Right hindlimb (tissue), 1 donor: ENCODE measurements at places on chromosomes 6 and 20.
A peak's percentile ranks its signal among the peaks of the same experiment; 100 is the strongest.

- no peak for DNase-seq
These were observed 1121.7 kb upstream of the MAP3K7 start for GRCh38 chr6:91708534-91708933.

DNA sequence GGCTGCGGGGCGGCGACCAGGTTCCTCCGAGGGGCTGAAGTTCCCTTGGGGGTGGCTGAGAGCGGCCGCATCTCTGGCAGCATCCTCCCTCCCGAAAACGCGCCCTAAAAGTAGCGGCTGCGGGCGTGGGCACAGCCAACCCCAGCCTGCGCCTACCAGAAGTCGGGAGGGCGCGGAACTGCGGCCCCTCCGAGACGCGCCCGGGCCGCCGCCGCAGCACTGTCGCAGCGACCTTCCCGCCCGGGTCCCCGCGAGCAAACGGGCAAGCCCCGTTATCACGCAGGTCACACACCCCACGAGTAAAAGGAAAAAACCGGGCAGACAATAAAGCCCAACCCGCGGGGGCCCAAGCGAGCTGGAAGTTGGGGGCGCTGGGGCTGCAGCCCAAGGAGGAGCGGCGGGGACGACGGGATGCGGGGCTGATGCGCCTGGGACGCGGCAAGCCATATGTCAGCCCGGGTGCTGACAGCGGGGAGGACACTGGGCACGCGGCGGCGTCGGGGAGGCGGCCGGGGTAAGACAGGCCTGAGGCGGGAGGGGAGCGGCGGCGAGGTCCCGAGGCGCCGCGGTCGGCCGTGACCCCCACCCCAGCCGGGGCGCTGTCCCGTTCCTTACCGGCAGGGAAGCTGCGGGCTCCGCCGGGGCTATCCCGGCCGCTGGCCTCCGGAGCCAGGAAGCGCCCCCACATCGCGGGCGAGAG lies 659 bp downstream of the CEP85L start:
- peak; percentile 74 for DNase-seq

DNA sequence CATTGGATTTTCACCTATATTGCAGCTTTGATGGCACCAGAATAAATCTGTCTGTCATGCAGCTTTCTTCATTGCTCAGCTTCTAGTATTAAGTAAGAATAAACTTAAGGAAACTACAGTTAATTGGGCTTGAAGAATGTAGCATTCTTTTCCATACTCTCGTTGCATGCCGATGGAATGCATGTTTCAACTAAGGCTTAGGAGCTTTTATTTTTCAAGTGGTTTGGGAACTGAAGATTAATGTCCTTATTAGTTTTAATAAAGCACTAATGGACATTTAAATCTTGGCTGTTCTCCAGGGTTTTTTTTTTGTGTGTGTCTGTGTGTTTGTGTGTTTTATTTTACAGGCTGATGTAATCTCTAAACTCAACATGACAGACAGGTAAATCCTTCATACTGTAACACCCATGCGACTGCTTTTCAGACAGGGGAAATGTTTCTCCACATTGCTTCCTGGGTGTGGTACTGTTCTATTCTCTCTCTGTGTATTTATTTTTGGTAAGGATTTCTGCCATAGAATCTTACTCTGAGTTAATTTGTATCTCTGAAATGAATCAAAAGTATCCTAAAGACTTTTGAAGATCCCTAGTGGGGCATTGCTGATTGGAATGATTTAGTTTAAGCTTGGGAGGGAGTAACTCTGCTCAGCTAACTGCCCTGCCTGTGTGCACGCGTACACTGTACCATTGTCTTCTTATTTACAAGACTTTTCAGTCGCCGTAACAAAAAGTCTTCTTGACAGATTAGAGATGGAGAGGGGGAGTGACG lies 38.0 kb downstream of the SLC9A8 start:
- DNase-seq, result no peak

DNA sequence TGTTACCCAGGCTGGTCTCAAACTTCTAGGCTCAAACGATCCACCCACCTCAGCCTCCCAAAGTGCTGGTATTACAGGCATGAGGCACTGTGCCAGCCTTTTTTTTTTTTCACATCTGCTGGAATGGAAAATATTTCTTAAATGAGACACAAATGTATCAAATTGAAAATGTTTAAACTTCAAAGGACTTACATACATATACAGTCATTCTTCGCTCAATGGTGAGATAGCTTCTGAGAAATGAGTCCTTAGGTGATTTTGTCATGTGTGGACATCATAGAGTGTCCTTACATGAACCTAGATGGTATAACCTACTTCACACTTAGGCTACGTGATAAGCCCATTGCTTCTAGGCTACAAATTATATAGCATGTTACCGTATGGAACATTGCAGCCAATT lies 43.1 kb downstream of the MICA start:
- no peak for DNase-seq

DNA sequence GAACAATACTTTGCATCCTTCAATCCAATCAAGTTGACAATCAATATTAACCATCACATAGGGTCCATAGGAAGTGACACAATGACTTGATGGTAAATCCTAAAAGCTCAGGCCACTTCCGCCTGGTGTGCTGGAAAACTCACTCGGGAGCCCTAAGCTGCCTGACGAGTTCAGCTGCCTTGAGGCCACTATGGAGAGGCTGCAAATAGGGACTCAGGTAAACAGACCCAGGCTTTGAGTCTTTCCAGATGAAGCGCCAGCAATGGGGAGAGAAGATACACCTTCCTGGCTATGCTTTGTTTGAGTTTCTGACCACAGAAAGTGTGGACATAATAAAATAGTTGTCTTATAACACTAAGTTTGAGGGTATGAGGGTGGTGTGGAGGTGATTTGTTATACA lies 112.6 kb downstream of the GPR63 start:
- no peak for DNase-seq

- no peak for DNase-seq
These were observed 403.4 kb downstream of the HDGFL1 start for GRCh38 chr6:22972771-22973170.

- DNase-seq, result no peak
These were observed 220.8 kb downstream of the OGFRL1 start for GRCh38 chr6:71509191-71510005.

DNA sequence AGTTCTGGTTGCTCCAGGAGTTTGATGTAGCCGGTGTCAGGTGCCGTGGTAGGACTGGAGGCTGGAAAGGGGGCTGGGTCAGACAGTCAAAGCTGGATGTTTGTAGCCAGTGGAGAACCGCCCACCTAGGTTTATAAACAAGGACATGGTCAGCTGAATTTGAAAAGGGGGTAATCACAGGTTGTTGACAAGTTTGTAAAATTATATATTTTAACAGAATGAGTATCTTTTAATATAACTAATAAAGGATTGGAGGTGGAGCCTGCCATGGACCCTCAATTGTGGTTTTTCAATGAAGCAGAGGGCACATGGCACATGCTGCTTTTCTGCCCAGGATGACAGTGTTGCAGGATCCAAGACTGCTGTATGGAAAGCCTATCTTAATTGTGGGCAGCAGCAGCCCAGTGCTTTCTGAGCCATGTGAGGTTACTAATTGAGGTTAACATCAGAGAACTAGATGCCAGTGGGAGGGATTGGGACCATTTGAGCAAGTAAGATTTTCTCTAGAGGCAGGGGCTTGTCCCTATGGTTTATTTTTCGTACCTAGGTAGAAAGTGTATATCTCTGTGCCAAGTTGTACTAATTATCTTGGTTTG lies 9.7 kb downstream of the HECA start:
- DNase-seq, result no peak

DNA sequence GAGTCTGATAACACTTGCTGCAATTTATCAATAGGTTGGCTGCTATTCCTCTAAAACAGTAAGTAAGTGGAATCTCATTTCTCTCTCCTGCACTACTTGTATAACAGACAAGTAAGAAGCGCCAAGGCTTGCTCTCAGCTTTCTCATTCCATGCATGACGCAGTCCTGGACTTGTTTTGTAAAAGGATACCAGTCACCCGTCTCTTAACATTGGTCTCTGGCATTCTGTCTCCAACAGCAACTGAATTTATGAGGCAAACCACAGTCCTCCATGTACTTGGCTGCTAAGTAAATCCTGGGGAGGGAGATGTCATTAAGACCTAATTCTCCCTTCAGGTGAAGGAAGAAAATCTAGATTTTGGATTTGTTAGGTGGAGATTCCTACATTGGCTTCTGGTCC lies 115.4 kb downstream of the OPN5 start:
- no peak for DNase-seq

GRCh38 chr6:8589941-8590729 lies 154.8 kb upstream of the SLC35B3 start:
- no peak for DNase-seq

- DNase-seq, result no peak
These were observed 42.3 kb downstream of the FUT9 start for GRCh38 chr6:96058082-96058481.

DNA sequence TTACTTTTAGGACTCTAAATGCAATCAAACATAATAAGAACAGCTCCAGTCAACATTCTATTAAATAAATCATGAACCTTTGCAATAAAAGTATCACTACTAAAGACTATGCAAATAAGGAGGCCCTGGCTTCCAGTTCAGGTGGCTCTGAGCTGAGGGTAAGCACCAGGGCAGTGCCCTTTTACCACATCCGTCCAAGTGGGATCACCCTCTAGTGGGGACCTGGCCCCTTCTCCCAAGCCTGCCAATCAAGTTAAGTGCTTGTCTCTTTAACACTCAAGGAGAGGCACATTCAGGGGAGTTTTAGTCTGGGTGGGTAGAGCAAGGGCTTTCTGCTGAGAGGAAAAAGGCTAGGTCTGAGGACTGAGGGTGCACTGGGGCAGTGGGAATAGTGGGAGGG lies 161.4 kb downstream of the TMEM200A start:
- DNase-seq, result no peak

DNA sequence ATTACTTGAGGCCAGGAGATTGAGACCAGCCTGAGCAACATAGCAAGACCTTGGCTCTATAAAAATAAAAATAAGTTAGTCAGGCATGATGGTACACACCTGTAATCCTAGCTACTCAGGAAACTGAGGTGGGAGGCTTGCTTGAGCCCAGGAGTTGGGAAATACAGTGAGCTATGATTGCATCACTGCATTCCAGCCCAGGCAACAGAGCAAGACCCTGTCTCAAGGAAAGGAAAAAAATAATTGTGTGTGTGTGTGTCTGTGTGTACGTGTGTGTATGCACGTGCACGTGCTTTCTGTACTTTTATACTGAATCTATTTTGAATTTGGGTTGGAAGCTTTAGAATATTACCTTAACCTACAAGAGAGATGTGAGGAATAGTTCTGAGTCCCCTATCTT lies 58.9 kb downstream of the KIZ start:
- DNase-seq, result no peak

DNA sequence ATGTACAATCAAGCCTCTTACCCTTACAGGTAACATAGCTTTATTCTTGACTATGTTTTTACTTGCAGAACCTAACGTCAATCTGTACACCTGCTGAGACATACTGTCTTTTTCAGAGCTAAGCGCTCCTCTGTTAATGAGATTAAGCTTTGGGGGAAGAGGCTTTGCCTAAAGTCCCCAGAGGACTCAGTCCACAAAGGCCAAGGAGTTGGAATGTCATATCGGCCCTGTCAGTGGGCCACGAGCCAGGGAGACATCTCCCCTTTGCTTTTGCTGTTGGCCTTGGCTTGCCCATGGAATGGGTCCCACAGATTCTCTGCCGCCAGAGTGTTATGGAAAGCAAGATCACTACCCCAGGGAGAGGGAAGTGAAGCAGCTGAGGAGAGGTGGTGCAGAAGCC lies 64.1 kb upstream of the SOX4 start:
- no peak for DNase-seq

DNA sequence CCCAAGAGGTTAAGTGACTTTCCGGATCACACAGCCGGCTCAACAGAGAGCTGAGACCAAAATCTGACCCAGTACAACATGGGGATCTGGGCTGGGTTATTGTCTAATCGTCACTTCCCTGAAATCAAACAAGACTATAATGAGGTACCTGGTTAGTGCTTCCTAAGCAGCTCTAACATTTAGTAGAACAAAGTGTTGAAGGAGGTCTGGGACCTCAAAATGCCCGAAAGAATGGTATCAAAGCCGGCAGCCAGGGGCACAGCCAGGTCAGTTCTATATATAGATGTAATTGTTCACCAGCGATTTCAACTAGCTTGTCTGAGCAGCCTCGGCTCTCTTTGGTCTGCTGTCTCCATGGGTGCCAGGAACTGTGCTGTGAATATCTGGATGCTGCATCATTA lies 245.5 kb upstream of the ECI2 start:
- DNase-seq, result no peak

DNA sequence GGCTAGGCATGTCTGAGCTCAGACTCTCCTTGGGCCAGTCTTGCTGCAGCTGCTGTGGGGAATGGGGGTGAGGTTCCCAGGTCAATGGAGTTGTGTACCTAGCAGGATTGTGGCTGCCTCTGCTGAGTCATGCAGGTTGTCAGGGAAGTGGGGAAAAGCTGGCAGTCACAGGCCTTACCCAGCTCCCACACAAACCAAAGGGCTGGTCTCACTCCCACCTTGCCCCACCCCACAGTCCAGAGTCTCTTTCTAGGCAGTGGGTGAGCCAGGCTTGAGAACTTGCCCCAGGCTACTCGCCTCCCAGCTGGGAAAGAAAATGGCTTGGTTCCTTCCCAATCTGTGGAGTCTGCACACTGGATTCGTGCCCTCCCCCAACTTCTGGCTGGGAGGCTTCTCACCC lies 65.7 kb downstream of the SCP2D1 start:
- no peak for DNase-seq

DNA sequence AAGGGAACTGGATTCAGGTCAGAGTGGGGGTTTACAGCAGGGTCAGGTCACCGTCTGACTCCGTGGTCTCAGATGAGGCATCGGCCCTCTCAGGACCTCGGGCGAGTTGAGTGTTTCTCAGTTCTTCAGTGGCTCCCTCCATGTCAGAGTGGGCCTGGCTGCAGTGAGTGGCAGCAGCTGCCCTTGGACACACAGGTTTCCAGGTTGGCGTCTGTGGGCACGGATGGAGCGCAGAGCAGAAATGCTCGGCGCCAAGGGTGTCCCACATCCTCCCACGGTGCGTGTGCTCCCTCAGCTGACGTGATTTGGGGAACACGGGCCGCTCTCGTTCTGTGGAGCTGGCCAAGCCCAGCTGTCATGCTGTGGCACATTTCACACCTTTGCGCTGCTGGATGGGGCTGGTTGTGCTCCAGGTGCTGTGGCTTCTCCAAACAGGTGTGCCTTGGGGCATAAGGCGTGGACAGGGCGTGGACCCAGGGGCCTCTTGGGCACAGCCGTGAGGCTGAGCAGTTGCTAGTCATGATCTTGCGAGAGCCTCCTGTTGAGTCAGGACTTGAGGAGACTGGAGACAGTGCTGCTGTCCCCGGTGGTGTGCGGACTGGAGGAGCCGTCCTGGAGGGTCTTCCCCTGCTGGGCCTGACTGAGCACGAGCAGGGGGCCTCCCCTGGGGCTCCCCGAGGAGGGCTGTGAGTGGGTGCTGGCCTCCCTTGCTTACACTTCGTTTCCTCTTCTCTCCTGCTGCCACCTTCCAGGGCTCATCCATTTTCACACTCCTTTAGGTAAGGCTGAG lies 9.5 kb upstream of the DNAJC5 start:
- no peak for DNase-seq

- DNase-seq, result no peak
These were observed 840.5 kb downstream of the HACE1 start for GRCh38 chr6:104019075-104019753.

GRCh38 chr6:89643406-89643805 lies 4.9 kb upstream of the LYRM2 start:
- no peak for DNase-seq
